ENCODE measurements at places on chromosomes 12 and 14. TPM values are rescaled to one million over a fixed set of nuclear protein-coding genes. Genes with fewer than 3 reads are reported as not detected.

GRCh38 chr14:91858536-91859275 lies 8.6 kb downstream of the TC2N start:
- no peak for DNase-seq

DNA sequence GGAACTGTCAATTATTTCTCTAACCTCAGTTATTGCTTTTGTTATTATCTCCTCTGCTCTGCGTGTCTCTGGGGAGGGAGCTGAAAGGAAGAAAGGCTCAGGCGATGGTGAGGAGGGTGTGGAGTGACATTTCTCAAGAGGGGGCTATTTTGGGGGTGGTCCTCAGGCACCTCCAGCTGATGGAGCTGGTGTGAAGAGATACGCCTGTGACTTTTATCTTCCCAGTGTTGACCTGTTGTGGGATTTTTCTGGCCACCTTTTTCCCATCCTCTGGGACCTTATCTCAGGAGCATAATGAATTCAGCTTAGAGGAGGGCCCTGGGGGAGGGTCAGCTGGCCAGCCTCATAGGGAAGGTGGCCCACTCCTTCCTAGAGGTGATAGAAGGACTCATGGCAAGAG lies 26.4 kb downstream of the KCNA5 start:
- DNase-seq, result no peak

DNA sequence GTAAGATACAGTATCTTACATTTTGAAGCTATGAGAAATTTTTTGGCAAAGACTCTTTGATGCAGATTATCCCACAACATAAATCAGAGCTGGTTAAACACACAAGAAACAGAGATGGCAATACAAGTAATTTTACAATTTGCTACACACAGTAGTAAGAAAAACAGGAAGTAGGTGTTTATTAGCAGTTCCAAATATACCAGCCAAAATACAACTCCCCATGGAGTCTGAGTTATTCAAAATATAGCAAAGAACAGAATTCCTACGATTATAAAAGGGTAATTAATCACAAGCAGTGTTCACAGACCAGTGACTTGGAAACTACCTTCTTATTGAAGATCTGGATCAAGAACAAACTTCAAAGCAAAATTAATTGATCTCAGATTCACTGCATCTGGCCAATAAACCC lies 83.9 kb downstream of the BMP4 start:
- DNase-seq, result no peak

DNA sequence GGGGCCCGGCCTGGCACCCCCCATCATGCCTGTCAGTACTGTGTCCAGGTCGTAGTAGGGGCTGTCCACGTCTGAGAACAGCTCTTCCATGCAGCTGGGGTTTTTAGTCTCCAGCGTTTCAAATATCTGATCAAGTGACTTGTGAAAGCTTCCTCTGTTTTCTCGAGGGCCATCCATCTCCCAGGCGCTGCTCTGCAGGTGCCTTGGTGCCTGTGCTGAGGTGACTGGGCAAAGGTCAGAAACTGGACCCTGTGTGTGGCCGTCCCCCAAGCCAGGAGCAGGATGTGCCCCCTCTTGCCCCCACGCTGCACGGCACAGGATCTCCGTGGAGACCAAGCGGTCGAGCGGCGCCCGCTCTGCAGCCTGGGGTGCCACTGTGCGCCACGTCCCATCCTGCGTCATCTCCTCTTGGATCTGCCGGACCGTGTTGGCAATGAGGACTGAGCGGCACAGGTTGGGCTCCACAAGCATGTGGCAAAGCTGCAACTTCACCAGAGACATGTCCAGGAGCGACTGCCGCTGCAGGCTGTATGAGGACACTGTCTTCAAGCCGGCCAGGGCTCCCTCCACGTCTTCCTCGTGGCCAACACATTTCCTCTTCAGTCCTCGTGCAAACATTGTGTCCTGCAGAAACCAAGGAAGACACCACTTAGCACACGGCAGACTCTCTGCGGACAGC lies 9.4 kb downstream of the CDCA4 start:
- DNase-seq, result no peak

- DNase-seq, result no peak
Observed at GRCh38 chr12:23560611-23561010, 388.9 kb downstream of the SOX5 start.

Gene PMCH
- total RNA-seq, result not detected

DNA sequence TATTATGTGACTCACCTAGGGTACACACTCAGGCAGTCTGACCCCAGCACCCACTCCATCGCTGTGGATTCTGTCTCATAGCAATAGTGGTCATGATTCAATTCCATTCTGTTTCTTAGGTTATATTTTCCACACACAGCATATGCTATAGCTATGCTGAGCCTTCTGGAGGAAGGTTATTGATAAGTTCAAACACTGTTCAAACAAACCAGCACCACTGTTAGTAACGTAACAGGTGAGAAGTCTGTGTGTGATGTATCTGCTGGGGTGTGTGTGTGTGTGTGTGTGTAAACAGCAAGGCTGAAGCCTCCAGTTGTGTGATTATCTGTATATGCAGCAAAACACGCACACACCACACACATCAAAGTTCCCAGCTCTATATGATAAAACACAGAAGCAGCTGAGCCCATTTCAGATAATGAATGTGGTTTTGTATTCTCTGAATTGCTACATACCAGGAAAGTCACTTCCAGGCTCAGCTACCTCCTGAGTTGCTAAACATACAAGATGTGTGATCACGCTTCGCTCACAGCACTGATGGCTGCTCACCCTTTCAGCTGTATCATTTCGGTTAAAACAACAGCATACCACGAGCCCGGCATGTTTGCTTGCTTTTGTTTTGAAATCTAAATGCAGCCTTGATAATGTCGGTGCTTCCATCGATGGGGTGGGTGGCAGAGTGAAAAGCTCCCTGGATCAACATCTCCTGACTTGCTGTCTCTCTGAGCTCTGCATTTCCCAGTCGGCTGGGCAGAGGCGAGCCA lies 6.8 kb upstream of the SYNE3 start:
- DNase-seq, result no peak

GRCh38 chr14:61618448-61618847 lies 76.9 kb upstream of the HIF1A start:
- DNase-seq, result no peak

Gene LHX5
- total RNA-seq, result not detected

Data from vagina (tissue), 2 donors.